ENCODE measurements at places on chromosomes 7 and 10.

DNA sequence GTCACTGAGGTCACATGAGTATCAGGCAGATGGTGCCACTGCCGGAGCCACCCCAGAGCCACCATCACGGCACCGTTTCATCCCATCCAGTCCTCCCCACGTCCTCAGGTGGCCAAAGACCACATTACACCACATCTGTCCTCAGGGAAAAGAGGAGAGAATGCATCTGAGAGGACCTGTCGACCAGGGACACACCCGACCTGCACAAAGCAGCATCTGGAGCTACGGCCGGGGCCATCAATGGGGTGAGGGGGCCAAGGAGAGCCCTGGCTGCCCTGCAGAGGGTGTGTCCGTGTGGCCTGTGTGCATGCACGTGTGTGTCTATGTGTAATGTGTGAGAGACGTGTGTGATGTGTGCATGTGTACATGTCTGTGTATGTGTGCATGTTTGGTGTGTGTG lies 480.6 kb downstream of the DNAJB6 start:
- no peak for DNase-seq

GRCh38 chr7:95916573-95917297 lies 144.4 kb downstream of the DYNC1I1 start:
- no peak for DNase-seq

DNA sequence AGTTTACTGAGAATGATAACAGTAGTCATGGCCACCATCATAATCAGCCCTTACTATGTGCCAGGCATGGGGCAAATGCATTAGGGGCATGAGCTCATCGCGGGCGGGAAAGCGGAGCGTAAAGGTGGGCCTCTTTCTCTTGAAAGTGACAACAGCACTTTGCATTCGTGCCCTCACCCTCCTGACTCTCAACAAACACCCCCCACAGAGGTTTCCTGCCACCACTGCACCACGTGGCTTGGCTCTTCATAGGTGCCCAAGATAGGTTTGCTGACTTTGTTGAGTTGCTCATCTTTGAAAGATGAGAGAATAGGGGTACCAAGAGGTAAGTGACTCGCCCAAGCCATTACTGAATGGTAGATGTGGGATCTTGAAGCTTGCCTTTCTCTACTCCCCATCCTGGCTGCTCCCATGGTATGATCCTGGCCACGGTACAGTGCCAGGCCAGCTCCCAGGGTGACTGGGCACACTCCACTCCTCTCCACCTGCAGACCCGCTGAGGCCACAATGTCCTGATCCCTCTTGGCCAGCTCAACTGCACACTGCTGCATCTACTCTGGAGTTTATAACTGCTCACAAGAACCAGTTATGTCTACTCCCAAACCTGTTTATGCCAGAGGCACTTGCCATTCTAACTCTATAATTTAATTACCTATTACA lies 26.0 kb downstream of the SLIT1 start:
- no peak for DNase-seq

- no peak for DNase-seq
Observed at GRCh38 chr10:123398756-123399155, 244.6 kb downstream of the BUB3 start.

DNA sequence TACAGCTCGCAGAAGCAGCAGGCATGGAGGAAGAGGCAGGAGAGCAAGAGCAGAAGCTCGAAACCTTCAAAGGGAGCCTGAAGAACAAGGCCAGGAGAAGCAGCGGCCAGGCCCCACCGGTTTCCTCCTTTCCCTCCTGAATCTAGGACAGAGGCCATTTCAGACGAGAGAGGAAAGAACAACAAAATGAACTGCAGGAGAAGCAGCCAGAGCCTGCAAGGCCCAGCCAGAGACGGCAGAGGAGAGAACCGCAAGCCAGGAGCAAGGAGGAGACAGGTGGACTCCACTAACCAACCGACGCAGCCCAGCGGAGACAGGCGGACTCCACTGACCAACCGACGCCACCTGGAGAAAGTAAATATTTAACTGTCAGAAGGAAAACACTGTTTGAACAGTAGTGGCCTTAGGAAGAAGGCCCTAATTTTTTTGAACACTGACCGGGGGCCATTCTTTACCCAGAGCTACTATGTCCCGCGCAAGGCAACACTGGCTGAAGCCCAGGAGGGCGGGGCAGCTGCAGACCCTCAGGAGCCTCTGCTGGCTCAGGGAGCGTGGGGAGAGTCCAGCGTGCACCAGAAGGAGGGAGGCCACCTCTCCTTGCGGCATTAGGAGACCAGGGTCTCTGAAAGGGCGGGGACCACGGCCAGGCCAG lies 559.2 kb downstream of the PTPRN2 start:
- DNase-seq: no peak

GRCh38 chr7:104902183-104902582 lies 111.8 kb upstream of the KMT2E start:
- no peak for DNase-seq

DNA sequence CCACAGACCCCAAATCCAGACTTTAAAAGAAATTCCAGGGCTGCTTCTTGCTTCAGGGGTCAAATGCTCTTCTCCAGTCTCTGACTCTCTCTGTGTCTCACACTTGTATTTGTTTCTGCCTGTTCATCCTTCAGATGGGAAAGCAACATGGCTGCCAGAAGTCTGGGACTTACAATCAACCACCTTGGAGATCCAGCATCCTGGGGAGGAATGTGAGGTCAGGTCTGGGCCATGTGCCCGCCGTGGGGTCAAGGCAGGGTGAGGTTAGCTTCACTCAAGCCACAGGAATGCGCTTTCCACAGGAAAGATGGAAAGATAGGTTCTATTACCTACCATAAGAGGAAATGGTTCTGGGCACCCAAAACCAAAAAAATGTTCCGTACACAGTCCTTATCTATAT lies 34.3 kb upstream of the NPVF start:
- no peak for DNase-seq

GRCh38 chr10:84478151-84478550 lies 149.8 kb downstream of the CCSER2 start:
- DNase-seq: no peak

DNA sequence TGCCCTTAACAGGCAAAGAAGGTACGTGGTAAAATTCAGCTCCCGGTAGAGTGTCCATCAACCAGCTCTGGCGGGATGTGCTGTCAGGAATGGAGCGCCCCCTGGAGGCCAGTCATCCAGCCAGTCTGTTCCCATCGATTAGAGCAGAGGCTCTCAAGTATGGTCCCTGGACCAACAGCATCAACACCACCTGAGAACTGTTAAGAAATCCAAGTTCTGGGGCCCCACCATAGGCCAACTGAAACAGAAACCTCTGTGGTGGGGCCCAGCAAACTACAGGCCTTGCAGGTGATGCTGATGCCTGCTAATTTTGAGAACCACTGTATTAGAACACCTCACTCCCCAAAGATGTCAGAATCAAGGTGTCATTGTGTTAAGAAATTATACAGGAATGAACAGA lies 109.2 kb downstream of the DPY19L1 start:
- no peak for DNase-seq

- no peak for DNase-seq
Observed at GRCh38 chr10:69638642-69639041, 8.6 kb downstream of the FAM241B start.

- no peak for DNase-seq
Observed at GRCh38 chr7:130369831-130370550, 10.3 kb upstream of the CPA1 start.

DNA sequence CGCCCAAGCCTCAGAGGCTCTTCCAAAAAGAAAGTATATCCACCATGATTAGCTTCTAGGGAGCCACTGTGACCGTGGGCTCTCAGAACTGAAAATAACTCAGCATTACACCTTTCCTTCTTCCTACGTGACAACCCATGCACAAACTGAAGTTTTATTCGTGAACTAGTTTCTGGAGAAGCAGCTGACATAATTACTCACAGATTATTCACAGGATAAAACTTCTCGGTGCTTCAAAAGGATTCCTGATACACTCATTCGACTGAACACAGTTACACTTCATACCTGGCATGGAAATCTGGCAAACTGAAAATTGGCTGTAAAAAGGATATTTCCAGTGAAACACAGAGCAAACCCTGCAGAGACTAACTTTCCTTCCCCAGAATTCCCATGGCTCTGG lies 139.2 kb upstream of the PTER start:
- no peak for DNase-seq

DNA sequence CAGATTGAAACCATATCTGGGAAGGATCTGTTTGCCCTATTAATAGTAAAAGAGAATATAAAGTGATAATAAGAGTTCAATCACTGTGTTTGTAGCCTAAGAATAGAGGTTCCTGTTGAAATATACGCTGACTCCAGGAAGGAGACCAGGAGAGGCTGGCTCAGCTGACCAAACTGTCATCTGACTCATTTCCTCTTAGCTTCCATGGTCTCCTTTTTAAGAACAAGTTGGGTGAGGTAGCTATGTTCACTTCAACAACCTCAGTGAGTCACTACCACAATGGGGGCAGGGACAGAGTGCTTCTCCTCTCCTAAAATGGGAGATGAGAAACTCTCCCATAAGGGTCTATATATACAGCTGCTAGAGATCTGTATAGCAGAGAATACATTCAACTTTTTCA lies 543.3 kb downstream of the CALN1 start:
- DNase-seq: no peak

GRCh38 chr7:141272417-141272816 lies 198.6 kb downstream of the TMEM178B start:
- no peak for DNase-seq

DNA sequence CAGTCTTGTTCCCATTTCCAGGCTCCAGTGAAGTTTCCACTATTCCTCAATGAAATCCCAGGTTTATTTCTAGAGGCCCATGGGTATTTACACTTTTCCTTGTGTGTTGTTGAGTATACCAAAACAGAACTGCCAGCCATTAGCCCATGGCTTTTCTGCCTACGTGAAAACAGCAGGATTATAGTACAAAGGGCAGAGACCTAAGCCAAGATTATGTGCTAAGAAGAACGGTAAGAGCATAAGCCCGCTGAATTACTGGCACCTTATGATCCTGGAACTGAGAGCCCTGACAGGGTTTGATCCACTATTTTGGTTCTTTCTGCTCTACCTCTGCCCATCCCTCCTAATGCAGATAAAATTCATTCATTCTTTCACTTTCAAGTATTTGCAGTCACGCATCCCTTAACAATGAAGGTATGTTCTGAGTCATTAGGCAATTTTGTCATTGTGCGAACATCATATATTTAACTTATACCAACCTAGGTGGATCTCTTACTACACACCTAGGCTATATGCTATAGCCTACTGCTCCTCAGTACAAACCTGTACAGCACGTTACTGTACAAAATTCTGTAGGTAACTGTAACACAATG lies 16.0 kb downstream of the SEMA3C start:
- no peak for DNase-seq

DNA sequence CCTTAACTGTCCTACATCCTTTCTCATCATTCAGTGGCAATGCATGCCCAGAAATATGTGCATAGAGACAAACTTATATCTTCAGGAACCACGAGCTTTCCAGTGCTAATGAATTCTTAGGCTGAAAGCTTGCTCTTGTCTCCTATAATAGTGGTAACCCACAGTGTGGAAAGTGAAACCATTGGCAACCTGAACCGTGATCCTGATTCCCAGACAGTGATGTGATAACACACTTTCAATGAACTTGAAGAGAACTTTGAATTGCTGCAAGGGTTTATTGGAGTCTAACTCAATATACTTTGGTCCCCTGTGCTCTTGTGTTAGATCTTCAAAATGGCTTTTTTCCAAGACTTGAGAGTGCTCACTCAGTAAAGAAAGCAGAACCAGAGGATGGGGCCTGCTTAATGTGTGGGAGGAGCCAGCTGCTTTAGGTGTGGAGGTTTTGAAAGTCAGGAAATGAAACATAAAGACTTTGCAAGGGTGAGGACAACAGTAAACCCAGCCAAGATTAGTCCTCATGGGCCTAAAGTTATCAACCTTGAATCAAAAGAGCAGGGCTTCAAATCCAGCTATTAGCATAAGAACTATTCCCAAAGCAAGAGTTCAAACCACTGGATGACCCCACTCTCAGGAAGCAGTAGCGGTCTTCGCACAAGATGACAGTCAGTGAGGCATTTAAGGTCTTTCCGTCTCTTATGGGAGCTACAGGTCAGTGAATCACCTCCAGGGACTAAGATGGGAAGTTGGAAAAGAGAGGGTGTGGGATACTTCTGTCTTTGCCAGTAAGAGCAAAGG lies 332.4 kb upstream of the NRP1 start:
- no peak for DNase-seq

DNA sequence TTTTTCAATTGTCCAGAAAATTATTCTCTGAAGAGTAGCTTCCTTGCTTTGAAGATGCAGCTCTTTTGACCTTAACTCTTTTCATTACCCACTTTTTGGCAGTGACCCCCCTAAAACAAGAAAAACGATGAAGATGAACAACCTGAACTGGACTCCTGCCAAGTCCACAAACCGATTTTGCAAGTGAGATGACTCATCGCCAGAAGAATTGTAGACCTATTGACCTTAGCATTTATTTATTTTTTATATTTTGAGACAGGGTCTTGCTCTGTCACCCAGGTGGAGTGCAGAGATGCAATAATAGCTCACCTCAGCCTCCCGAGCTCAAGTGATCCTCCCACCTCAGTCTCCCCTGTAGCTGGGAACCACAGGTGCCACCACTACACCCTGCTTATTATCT lies 859.2 kb downstream of the GATA3 start:
- DNase-seq: no peak

- DNase-seq: no peak
Observed at GRCh38 chr7:74474271-74474865, 20.7 kb downstream of the GTF2IRD1 start.

DNA sequence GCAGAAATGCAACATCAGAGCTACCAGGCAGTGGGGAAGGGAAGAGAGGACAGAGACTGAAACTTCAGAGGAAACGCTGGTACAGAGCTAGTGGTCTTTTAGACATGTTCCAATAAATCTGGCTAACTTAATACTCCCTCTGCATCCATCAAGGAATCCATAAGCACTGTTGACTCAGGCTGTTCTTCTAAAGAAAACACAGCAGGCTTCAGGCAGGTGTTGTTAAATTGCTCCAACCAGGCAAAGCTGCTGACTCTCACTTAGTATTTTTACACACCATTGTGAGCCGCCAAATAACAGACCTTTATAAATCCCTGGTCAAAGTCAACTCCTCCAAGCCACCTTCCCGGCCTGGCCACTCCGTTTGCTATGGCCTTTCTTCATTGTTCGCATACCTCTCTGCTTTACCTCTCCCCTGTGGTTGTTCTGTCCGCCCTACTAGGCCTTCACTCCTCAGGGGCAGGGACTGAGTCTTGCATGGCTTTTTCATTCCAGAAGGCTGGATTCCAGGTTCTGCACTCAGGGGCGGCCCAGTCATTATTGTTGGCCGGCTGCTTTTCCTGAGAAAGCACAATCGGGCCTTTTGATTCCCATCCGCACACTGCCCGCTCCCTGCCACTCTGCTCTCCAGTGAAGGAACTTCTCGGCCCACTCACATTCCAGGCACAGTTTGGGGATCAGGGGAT lies 18.4 kb downstream of the CREB3L2 start:
- DNase-seq: no peak

Measured in esophagus squamous epithelium (tissue), 5 donors.